ENCODE measurements at places on chromosomes 7 and 10.

DNA sequence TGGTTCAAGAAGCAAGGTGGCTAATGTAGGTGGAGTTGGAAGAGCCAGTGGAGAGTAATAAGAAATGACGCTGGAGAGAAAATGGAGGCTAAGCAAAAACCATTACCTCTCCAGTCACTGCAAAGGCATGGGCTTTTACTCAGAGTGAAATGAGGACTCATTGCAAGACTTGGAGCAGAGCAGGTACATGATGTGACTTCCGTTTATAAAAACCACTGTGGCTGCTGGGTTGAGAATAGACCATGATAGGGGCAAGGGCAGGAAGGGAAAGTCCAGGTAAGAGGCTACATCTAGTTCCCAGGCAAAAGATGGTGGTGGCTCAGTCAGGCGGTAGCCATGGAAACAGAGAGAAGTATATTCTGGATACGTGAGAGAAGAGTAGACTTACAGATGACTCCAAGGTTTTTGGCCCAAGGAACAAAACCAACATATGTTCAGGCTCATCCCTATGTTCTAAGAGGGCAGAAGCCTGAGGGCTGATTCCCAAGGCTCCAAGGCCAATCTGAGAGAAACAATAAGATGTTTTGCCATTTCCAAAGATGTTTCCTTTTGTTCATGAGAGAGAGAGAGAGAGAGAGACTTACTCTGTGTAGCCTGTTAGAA, 21.5 kb upstream of the PDE1C start:
- no peak for DNase-seq

GRCh38 chr7:109261781-109262180, 692.1 kb downstream of the DNAJB9 start:
- no peak for DNase-seq

- no peak for DNase-seq
These were observed 275.5 kb downstream of the PLXDC2 start for GRCh38 chr10:20091698-20092097.

DNA sequence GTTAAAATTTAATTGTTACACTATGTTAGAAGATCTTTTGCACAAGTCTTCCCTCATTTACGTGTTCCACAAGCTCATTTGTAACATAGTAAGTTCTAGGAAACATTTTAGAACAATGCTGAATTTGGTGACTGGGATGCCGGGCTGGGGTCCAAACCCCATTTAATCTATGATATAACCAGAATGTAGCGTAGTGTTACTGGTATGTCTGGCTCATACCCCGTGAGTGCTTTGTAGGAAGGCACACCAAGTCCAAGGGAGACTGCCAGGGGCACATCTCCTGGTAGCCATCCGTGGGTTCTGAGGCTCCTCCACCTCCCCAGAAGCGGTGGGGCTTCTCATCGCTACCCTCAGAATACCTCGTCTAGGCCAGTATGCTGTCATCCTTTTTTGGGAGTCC, 21.3 kb upstream of the TMEM236 start:
- no peak for DNase-seq

- no peak for DNase-seq
These were observed 38.8 kb upstream of the SHH start for GRCh38 chr7:155850766-155851678.

DNA sequence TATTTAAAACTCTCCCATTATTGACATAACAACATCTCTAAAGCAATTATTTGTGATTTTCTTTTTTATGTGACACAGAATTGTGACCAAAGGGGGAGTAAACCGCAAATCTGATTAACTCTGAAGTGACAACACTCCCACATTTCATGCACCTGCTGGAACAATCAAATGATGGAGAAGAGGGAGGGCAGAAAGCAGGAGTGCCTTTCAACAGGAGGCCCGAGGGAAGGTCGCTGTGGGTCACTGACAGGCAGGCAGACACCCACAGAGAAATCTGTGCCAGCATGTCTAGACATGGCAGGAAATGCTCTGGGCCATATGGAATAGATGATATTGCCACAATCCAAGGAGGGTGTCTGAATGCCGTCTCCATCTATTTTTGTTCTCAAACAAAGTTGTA, 247.3 kb downstream of the DOCK4 start:
- DNase-seq = no peak
